ENCODE measurements at places on chromosomes 6 and 20.

GRCh38 chr20:39862470-39862891, 826.6 kb downstream of the MAFB start:
- no peak for DNase-seq

DNA sequence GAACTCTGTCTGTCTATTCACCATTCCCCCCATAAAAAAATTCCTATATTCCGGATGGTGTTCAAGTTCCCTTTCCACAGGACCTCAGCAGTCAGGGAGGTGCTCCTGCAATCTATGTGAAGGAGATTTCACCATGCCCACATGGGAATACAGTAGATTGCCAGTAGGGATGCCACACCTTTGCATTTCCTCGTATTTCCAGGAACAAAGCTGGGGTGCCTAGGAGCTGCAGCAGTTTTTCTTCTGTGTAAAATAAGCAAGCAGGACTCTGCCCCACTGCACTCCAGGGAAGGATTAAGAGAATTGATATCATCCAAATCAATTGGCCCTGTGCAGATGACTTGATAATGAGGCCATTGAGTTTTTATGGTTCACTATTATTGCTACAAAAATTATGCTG, 7.4 kb upstream of the KIF16B start:
- no peak for DNase-seq

DNA sequence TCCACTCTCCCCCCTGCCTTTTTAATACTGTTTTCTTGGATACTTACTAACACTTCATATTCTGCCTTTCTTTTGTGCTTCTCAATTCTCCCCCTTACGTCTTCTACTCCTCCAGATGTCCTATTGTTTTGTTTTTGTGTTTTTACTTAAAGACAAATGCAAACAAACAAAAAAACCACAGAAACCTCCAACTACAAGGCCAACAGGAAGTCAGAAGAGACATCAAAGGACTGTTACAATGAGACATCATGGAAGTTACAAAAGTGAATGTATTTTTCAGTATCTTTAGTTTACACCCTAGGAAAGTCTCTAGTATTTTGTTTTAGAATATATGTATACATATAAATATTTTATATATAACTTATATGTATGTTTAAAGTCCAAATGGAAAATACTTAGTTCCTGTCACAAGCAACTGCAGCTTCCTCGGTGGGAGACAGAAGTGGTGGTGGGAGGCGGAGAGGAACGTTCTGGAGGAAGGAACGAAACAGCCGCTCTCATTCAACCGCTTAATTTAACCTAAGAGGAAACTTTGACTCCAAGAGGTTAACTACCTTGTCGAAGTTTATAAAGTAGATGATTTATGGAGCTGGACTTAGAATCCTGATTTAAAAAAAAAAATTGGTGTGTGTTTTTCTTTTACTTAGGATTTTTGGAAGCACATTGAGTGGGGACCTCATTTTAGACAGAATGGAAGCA, 168.9 kb upstream of the PDE10A start:
- no peak for DNase-seq

GRCh38 chr6:26054781-26055718, 32.2 kb upstream of the HFE start:
- DNase-seq: peak; percentile 98

- no peak for DNase-seq
Measured at GRCh38 chr20:3820901-3821727, 767 bp downstream of the AP5S1 start.

DNA sequence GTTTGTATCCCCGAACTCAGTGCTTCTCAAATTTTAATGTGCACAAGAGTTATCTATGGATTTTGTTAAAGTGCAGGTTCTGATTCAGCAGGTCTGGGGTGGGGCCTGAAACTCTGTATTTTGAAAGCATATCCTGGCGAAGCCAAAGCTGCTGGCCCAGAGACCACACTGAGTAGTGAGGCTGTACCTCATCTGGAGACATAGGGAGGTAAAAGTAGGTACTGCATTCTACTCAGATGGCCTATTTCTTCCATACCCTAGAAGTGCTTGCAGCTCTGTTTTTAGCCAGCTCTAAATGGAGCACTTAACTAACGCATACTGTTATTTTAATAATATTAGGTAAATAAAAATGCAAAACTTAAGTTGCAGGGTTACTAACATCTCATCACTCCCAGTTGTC, 241.6 kb upstream of the PRND start:
- no peak for DNase-seq

DNA sequence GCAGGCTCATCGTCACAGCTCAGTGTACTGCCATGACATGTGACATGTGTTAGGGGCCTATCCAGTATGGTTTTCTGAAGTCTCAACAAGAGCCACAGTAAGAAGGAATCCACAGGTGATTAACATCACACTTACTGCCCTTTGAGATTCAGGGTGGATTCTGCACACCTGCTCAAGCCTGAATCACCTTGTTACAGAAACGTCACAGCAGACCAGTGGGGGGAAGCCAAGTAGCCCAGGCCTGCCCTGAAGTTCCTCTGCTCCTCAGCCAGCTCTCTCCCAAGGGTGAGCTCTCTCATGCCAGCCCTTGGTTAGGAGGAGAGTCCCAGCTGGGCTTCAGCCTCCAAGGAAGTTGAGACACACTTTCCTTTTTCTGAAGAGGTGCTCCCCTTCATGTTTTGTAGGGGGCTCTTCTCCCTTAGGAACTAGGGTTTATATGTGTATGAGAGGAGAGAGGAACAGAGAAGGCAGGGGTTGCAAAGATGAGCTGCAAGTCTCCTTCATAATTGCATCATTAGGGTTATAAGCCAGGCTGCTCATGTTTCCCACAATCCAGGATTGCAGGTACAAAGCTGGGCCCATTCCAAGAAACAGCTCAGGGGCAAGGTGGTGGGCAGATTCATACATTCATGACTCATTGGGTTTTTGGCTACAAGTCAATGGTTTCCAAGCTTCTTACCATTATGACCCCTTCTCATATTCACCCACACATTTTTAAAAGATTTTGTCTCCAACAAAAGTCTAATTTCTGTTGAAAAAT, 11.6 kb downstream of the GSS start:
- DNase-seq: peak; percentile 64

DNA sequence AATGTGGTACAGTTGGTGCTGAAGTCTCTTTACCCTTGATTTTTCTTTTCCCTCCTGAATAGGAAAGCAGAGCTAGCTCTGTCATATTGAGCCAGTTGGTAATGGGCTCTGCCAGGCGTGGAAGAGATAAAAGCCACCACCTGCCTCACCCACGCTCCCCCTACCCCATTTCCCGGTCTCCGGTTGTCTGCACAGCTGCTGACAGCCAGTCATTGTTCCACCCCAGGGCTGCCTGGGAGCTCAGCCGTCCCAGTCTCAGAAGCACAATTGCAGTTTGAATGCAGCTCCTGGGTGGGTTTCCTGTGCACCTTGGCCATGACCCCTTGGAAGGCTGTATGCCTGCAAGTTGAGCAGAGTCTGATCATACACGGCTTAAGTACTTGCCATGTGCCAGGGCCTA, 675.2 kb upstream of the FLRT3 start:
- no peak for DNase-seq

DNA sequence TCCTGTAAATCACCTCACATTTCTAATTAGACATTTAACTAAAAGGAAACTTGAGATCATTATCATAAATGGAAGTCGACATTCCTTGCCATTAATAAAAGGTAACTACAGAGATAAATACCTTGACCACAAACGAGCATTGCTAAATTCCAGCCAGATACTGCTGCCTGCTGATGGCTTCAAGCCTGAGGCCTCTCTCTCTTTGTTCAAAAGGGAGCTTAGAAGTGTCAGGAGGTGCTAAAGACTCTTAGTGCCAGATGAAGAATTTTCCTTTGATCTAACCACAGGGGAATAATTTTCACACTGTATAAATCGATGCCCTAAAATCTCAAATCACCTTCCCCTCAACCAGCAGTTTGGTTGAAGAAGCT, 248.2 kb upstream of the PMEPA1 start:
- no peak for DNase-seq

- DNase-seq: no peak
Measured at GRCh38 chr20:16387666-16388065, 185.6 kb downstream of the KIF16B start.

- DNase-seq: no peak
Measured at GRCh38 chr6:12030993-12031550, 19.0 kb downstream of the HIVEP1 start.

DNA sequence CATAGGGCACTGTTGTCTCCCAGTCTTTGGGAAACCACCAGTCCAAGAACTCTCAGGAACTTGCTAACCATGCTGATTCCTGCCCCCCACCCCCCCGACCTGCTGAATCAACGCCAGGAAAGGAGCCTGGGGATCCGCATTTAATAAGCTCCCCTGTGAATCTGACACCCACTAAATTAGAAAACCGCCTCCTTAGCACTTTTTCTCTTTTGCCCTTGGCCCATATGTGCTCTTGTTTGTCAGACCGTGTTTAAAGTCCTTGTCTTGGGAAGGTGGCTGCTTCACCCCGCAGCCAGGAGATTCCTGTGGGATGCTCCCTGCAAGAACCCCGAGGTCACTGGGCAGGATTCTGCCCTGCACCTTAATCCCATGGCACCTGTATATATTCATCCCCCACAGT, 15.7 kb upstream of the FOXP4 start:
- DNase-seq: no peak
